ENCODE measurements at places on chromosomes 13 and 19.

GRCh38 chr13:105830821-105831220 lies 704.6 kb downstream of the EFNB2 start:
- no peak for DNase-seq

- DNase-seq, result peak; percentile 18
Measured at GRCh38 chr19:57830071-57830602, at the start of gene ZNF587B. TSS of gene ZNF587B (plus strand) at chr19:57830299. CDS start at chr19:57830529, 230 bp downstream.

- DNase-seq, result no peak
Measured at GRCh38 chr13:52961256-52961910, 67.2 kb upstream of the OLFM4 start.

GRCh38 chr13:84362777-84363176 lies 480.5 kb upstream of the SLITRK1 start:
- DNase-seq, result no peak

Data from GM06990 (cell line).